ENCODE measurements at places on chromosomes 4 and X.

- no peak for DNase-seq
Observed at GRCh38 chrX:18537524-18537923, 112.1 kb downstream of the CDKL5 start.

GRCh38 chr4:168120811-168121210 lies 28.5 kb downstream of the ANXA10 start:
- no peak for DNase-seq

DNA sequence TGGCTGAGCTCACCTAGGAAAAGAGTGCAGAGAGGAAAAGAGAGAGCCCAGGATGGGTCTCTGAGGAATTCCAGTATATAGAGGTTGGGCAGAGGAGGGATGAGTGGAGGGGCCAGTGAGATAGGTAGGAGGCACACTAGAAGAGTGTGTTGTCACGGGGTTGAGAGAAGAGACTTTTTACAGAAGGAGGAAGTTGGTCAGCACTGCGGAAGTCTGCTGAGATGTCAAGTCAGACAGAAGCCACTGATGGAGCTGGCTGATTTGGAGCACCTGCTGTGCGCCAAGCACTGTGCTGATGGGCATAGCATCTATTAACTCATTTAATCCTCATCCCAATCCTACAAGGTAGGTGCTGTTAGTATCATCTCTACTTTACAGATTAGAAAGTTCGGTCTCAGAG lies 60.4 kb downstream of the EFNB1 start:
- no peak for DNase-seq

GRCh38 chrX:129759576-129760061 lies 20.1 kb upstream of the SASH3 start:
- peak; percentile 45 for DNase-seq

- no peak for DNase-seq
Observed at GRCh38 chrX:112816908-112817307, 23.7 kb downstream of the AMOT start.

DNA sequence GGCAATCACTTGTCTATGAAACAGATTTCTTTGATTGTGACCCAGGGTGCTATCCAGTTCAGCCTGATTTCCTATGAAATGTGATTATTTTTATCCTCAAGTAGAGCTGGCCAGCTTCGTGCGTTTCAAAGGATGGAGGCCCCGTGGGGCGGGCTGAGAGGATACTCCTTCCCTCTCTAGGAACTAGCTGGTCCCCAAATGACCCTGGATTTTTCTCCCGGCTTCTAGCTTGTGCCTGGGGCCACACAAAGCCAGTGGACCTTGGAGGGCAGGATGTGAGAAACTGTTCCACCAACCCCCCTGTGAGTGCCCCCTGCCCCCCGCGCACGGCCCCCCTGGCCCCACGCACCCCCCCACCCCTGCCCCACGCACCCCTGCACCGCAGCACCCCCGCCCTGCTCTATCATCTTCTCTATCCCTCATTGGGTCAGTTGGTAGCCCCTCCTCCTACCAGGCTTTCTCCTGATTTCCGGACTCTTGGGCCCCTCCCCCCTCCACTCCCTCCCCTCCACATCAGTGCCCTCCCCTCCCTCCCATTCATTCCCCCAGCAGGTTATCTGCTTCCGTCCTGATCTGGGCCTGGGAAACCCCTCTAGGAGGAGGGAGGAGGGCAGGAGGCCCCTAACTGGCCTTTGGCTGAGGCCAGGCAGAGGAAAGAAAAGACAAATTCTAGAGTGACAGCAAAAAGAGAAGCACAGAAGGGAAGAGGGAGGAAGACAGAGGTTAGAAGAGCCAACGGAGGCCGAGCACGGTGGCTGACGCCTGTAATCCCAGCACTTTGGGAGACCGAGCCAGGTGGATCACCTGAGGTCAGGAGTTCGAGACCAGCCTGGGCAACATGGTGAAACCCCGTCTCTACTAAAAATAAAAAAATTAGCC lies 3.3 kb downstream of the XPNPEP2 start:
- DNase-seq: no peak

DNA sequence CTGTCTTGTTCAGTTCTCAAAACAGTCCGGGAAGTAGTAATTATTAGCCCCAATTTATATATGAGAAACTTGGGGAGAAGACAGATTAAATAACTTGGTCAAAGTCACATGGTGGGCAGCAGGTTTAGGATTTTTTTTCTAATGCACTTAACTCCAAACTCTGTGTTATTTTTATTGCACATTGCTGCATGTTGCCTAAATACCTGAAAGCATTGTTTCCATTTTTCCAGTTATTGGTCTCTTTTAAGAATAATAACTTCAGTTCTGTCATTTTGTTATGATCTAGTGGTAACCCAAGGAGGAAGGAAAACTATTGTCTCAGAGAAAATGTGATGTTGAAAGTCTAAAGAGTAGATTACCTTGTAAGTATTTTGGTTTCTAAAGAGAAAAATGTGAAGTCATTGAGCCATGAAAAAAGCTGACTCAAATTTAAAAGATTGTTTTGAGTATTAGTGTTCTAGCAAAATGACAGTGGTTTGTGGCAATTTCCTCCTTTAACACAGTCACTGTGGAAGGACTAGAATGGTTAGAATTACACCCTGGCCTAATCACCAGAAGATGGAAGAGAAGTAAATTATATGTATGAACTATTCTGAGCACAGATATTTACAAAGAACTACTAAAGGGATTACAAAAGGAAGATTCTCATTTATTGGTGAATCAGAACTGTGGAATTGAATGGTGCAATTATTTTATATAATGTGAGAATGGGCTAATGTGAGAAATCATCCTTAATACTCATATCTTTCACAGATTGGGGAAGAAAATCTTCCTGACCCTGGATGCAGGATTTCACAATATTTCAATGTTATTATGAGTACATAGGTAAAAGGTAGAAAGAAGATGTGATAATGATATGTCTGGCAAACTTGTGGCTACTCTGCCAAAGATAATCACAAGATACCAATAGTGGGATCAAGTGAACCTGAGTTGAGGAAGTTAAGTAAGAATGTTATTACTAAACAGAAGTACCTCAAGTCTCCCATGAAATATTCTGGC lies 21.7 kb upstream of the CXCL8 start:
- DNase-seq: no peak

- DNase-seq: no peak
Observed at GRCh38 chr4:151206241-151207005, 70.5 kb upstream of the PRSS48 start.

DNA sequence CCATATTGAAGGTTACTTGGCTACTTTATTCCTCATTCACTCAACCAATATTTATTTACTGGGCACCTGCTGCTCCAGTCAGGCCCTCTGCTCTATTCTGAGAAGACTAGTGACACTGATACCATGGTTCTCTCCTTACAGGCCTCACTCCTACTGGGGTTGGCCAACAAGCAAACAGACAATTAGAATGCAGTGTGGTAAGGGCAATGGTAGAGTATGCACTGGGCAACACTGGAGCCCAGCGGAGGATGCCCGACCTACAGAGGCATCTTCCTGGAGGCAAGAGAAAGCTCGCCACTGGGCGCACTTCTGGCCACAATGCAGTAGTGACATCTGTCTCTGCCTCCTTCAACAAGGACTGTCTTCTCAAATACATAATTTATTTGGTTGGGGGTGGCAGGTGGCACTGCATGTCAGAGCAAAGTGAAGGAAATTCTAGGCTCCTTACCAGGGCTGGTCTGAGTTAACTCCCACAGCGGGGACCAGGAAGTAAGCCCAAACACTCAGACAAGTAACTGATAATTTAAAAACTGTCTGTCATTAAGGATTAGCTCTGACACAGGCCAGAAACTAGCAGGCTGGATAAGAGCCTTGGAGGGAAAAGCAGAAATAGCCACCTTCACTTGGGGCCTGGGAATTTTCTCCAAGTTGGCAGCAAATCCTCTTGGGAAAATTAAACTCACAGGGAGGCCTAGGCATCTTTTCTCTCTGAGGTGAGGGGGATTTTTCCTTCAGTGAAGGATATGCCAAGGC lies 150.7 kb upstream of the EOLA2 start:
- no peak for DNase-seq

DNA sequence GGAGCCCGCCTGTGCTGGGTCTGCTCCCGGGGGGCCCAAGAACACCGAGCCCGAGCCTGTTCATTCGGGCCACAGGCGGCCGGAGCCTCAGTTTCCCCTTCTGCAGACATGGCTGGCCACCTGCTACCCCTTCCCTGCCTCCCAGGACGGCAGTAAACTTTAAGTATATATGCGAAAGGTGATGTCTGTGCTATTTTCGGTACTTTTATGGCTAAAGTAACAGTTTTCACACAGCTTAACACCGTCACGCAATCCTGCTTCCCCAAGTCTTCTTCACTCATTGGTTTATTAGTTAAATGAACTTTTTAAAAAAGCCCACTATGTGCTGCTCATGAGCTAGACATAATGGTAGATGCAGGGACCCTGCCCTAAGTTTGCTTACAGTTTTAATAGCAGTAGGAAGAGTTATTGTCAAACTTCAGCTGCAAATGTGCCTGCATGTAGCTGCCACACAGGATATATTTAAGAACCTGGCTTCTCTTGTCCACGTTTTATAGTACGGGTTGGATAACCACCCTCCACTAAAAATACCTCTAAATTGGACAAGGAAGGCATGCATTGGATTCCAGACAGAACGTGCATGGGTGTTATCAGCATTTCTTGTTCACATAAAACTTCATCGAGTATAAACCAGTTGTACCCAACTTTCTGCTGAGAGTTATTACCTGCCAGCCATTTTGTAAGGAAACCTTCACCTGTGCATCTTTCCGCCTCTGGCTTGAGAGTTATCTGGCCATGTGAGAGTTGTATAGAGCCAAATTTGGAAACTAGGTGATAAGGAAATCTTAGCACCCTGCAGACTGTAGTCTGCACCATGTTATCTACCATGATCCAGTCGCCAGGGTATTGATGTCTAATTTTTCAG lies 741 bp downstream of the ANAPC4 start:
- DNase-seq: no peak

DNA sequence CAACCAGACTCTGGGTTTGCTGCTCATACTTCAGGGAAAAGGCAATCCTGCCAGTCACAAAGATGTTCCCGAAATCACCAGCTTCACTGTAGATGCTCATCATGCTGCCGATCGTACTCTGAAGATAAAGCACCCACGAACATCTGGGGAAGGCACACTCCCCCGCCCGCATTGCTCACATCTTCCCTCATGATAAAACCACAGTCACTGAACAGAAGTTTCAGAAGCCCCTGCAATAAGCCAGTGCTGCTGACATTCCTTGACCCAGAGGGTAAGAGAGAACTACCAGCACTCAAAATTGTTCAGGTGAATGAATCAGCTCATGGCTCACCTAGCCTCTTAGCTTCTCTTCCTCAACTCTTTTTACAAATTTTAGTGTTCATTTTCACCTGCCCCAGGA lies 43.1 kb downstream of the SRPX2 start:
- DNase-seq: no peak

DNA sequence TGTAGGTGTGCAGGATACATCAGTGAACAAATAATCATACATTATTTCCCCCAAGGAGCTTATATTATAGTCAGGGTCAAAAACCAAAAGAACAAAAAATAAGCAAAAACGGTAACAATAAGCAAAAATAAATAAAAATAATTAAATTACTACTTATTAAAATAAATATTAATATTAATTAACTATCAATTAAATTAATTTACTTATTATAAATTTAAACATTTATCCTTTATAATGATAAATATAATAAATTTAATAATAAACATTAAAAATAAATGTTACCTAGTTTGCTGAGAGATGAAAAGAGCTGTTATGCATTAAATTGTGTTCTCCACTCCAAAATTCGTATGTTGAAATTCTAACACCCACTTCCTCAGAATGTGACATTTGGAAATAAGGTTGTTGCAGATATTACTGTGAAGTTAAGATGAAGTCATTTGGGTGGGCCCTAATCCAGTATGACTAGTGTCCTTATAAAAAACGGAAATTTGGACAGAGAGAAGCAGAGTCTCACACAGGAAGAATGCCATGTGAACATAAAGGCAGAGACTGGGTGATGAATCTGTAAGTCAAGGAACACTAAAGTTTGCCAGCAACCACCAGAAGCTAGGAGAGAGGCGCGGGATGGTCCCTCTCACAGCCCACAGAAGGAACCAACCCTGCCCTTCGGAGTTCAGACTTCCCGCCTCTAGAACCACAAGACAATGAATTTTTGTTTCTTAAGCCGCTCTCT lies 67.2 kb upstream of the IBSP start:
- DNase-seq: no peak

DNA sequence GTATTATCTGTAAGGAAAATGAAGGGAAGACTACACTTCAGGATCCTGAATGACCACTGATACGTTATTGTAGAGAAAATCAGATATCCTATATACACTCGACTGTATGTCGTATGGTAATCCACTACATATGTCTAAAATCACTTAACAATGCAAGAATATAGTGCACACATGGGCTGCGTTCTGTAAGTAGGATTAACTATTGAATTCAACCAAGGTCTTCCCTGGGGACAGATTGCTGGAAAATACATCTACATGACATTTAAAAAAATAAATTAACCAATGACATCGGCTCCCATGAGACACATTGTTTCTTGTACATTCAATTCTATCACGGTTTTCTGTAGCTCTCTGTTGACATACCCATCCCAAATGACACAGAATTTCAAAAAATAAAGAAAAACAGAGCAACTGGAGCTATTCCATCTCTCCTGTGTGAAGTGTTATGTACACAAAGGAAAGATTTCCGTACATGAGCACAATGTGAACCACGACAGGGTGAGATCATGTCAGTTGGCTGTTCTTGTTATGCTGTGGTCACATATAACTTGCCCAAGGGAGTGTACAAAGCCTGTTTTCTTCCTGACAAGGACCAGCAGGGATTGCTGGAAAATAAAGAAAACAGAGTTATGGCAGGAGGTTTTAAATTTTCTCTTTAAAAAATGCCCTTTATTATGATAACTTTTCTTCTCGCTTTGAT lies 6.1 kb downstream of the ENOX2 start:
- DNase-seq: peak; percentile 34

GRCh38 chrX:64186974-64187761 lies 18.3 kb downstream of the AMER1 start:
- no peak for DNase-seq

- no peak for DNase-seq
Observed at GRCh38 chrX:153925387-153925738, 701 bp downstream of the ARHGAP4 start.

- DNase-seq: no peak
Observed at GRCh38 chr4:52317981-52318380, 266.9 kb downstream of the SPATA18 start.

- no peak for DNase-seq
Observed at GRCh38 chr4:127685292-127685691, 44.9 kb upstream of the SLC25A31 start.

DNA sequence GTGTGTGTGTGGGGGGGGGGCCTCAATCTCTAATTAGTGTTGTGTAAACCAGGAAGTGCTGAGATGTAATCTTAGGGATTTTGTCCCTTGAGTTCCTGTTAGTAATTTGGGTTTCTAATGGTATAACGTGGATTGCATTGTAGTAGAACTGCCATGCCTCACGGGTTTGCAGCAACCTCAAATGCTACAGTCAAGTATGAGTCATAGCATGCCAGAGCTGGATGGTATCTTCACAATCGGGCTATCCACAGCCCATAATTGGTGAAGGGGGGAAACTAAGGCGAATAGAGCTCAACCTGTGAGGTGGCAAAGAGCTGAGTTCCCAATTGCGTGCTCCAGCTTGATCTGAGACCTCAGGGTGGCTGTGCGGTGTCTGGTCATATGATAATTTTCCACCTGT lies 2.2 kb upstream of the FMR1NB start:
- no peak for DNase-seq
